KG1 (cell line): ENCODE measurements at places on chromosomes 12 and 14.

DNA sequence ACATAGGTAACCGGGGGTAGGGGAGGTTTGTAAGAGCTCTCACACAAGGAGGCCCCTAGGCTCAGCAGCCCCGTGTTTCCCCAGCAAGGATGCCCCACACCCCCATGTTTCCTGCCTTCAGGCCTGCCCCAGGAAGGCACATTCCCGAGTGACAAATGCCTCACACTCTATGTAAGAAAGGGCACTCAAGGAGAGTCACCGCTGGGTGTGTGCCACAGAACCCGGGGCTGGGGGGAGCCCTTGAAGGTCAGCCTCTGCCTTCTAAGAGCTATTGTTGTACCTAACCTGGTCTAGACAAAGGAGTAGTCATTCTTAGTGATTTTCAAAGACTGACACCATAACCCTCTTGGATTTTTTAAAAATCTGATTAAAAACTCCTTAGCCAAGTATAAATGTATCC is 333.6 kb downstream of the DPF3 start:
- DNase-seq, result no peak

GRCh38 chr12:55942055-55942454 is 11.1 kb downstream of the DGKA start:
- no peak for DNase-seq

- no peak for DNase-seq
These were observed 40.9 kb downstream of the NT5DC3 start for GRCh38 chr12:103799857-103800771.

DNA sequence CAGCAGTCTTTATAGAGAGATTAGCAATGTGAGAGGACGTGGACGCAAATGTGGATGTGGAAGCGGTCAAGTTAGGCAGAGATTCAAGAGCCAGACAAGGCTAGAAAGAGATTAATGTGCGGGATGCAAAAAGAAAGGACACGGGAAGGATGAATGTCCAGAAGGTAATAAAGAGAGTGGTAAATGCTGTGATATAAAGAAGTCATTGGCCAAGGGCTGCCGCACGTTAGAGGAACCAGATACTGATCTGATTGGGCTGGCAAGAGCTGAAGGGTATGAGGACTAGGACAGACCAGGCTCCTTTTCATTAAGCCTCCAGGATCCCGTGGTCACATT is 59.5 kb downstream of the DHRS2 start:
- DNase-seq, result no peak

- no peak for DNase-seq
These were observed 242.5 kb downstream of the AKAP6 start for GRCh38 chr14:32571551-32571950.

DNA sequence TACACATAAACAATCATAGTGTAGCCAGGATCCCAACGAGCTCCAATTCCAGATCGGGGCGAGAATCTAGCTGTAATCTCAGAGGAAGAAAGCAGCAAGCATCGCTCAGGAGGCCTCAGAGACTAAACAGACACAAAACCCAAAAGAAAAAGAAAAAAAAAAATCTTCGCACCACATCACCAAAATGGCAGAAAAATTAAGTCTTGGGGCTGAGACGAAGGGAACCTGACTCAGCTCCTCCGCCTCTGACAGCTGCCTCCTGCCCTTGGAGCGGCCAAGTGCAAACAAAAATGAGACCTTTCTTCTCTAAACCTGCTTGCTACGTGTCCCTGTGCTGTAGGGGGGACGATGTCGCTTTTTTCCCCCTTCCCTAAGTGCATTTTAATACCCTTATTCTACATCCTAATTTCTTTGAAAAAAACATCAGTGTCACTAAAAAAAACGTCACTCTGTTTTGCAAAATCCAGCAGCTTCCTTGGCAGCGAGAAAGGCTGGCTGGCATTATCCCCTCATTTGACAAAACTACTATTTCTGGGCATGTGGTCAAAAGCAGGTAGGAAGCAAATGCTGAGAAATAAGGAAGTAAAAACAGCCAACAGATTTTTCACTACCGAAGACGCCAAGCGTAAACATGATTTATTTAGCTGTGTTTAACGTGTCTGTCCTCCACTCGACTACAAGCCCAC is 30.5 kb downstream of the BCL11B start:
- DNase-seq, result no peak

DNA sequence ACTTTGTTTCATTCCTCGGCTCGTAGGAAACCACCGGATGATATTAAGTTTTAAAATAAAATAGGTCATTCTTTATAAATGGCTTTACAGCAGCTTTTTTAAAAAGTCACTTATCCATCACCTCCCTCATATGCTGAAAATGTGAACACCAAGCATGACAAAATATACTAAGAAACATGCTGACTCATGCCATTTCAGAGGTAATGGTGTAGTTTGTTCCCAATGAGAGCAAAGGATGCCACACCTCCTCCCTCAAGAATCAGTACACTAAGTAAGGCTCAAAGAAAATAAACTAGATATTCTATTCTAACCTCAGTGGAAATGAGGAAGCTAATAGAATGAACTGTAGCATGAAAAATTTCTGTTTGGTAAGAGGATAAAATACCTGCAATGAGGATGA is 5.5 kb upstream of the DIO2 start:
- DNase-seq, result no peak

- peak; percentile 24 for DNase-seq
These were observed 1.9 kb upstream of the ITGB7 start for GRCh38 chr12:53208877-53209463.

DNA sequence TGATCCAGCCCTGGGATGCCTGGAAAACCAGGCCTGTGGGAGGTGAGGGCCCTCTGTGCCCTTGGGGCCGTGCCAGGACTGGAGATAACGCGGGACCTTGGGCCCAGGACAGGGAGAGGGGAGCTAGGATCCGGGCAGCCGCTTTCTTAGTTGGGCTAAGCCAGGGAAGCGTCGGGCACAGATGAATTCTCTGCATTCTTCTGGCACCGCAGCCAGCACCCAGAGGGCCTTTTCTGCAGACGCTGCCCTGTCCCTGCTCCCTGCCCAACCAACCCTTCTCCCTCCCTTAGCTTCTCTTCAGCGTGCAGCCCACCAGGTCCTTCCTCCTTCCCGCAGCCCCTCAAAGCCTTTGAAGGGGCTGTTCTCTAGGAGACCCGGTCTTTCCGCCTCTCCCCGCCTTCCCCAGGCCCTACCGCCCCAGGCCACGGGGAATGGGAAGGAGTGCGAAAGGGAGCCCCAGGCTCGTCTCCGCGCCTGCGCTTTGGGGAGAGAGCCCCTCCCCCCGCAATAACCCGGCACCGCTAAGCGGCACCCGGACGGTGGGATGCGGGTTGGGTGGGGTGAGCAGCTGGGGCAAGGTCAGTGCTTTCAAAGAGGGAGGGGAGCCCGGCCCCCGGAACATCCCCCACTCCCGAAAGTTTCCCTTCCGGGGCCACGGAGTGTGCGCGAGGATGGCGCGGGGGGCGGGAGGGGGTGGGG is 663 bp downstream of the NCKAP5L start:
- no peak for DNase-seq

GRCh38 chr12:100324498-100324897 is 32.4 kb upstream of the SLC17A8 start:
- DNase-seq, result no peak

GRCh38 chr14:52447236-52447635 is 105.1 kb downstream of the TXNDC16 start:
- DNase-seq, result no peak

DNA sequence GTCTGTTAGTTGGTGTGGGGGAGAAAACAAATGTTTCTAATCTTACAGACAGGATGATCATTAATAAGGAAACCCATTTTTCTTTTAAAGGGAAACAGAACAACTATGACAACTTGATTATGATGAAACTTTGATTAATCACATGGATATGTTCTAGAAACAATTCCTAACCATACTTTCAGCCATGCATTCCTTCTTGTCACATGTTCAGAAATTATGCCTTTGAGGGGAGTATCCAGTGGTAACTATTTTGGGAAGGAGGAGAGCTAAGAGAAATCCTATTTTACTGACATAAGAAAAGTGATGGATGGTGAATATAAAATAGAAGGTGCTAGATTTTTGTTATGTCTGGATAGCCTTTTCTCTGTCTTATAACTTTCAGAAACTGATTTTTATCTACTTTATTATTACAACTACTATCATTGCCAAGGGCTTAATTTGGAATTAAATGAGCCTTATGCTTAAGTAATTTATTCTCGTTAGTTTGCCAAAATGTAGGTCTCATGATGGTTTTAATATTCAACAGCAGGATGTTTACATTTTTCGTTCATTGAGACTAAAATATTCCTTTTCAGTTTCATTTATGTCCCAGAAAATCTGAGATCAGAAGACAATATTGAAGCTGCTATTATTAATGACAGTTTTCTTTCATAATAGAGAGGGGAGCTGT is 200.1 kb downstream of the TMTC2 start:
- no peak for DNase-seq

GRCh38 chr12:70615174-70615866 is 21.9 kb downstream of the PTPRB start:
- DNase-seq, result no peak

GRCh38 chr14:78805570-78805969 is 635.4 kb downstream of the NRXN3 start:
- DNase-seq, result no peak

GRCh38 chr14:58749066-58749669 is 111.4 kb downstream of the DACT1 start:
- peak; percentile 68 for DNase-seq

GRCh38 chr14:20177433-20177974 is 13.2 kb upstream of the OR11G2 start:
- no peak for DNase-seq

DNA sequence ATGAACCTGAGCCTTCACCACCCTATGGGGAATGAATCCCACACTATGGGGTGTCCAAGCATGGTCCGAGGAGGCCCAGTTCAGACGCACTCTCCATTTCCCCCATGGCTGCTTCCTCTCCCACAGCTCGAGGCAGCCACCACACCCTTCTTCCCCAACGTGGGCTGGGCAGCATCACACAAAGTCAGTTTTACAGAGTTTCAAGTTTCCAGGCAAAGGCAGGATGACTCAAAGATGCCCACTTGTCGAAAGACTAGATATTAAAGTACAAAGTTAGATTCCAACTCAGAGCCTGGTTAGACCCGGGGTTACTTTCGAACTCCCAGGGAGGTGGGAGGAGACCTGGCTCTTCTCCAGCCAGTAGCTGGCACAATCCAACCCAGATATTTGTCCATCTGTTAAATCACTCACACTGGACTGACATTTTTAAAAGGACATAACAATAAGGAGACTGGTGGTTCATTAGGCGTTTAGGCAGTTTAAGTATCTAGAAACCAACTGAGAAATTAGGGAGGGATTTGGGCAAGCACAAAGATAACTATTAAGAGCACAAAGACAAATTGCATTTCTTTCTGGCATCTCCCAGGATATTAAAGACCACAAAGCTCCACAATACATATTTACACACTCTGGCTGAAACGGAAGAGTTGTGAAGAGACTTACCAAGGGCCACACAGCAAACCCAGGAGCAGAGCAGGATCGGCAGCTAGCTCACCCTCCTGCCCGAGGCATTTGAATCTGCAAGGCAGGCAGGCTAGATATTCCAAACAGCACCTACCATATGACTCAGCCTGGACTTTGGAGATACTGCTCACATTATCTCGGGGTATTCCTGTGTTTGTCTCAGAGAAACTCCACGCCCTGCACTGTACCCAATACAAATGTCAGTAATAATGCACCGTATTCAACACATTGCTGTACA is 34.8 kb downstream of the TMCC3 start:
- DNase-seq, result no peak

- DNase-seq, result no peak
These were observed 364.9 kb upstream of the FLRT2 start for GRCh38 chr14:85165094-85165493.

DNA sequence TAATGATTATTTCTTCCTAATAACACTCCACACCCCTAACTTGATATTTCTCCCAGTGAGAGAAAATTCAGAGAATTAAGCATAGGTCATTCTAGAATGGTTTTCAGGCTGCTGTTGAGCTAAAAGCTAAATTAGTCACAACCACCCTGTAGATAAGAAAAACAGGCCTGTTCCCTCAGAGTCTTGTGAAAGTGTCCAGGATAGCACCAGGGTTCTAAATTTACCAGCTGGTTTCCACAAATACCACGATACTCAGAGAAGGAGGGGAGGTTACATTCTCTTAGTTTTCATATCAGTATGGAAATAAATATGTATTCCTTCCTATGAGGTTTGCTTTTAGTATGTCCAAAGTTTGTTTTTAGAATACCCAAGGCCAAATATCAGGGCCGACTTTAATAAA is 66.0 kb upstream of the YARS2 start:
- DNase-seq, result no peak

GRCh38 chr14:70425354-70425753 is 8.5 kb upstream of the SYNJ2BP start:
- peak; percentile 36 for DNase-seq

DNA sequence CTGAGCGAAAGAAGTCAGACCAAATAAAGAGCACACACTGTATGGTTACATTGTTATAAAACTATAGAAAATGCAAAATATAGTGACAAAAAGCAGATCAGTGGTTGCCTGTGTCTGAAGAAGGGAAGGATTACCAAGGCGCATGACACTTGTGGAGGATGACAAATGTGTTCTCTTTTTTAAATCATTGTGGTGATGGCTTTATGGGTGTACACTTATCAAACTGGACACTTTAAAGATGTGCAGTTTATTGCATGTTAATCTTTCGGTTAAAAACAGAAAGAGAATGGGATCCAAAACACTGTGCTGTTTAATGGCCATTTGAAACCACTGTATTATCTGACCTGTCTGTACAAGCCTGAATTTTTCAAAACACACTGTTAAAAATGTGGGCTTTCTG is 8.8 kb upstream of the CDK17 start:
- no peak for DNase-seq

- no peak for DNase-seq
These were observed 60.8 kb upstream of the EEA1 start for GRCh38 chr12:92989715-92990484.

- DNase-seq, result no peak
These were observed 22.5 kb downstream of the SLC35E3 start for GRCh38 chr12:68768431-68768939.

- DNase-seq, result no peak
These were observed 298.1 kb upstream of the FOXG1 start for GRCh38 chr14:28468191-28469151.

DNA sequence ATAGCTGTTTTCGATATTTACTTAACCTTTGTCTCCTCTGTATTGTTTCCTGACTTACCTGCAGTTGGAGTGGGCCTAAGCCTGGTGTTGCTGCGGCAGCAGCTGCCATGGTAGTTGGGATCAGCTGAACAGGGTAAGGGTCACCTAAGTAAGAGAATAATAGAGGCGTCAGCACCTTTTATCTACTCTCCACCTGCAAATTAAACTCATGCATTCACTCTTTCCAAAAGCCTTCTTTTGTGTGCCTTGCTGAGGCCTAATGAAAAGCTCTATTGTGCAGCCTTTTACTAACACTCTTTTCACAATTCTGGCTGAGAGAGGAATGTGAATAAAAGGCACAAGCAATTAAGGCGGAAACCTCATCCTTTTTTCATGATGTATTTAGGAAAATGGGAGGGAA is 308.7 kb downstream of the SOX5 start:
- no peak for DNase-seq
